ENCODE measurements at places on chromosomes 1 and 21.

DNA sequence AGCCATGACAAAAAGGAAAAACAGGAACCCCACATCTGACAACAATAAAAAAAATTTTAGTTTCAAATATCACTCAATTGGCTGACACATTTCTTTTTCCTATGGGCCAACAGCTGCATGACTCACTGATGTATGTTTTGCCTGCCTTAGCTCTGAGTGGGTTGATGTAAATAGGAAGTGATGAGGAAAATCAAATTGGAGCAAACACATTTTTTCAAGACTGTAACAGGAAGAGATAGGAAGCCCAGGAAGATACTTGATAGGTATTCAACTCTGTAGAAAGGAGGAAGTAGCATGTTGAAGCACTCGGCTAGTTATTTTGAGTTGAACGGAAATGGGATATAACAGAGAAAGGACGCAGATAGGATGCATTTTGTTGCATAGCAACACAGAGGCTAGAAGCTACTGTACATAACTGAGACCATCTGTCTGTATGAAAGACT lies 168.0 kb upstream of the NR5A2 start:
- H3K27me3 ChIP-seq: no peaks in the 10 kb centered on the region
- H3K36me3 ChIP-seq: no peaks in the 10 kb centered on the region
- no peak for DNase-seq
- H3K4me1 ChIP-seq: no peaks in the 10 kb centered on the region
- no peak overlapping the region for H3K4me3 ChIP-seq
- no peak overlapping the region for H3K27ac ChIP-seq

DNA sequence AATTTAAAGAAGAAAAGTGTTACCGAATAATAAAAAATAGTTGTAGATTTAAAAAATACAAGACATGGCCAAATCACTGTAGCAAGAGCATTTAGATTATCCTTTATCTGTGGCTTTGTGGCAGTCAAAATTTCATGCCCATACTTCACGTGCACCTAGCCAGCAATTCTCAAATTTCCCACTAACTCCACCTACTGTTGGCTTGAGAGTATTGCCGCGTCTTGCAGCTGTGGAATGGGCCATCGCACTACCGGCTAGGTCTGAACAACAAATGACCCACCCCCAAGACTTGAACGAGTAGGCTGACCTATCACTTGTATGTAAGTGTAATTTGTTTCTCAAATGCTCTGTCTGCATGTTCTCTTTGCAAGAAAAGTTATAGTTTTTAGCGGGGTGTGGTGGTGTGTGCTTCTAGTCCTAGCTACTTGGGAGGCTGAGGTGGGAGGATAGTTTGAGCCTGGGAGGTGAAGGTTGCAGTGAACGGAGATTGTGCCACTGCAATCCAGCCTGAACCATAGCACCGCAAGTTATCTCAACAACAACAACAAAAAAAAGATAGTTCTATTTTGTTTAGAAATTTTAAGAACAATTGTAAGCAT lies 4.1 kb downstream of the KRTAP13-4 start:
- H3K4me1 ChIP-seq: no peaks in the 10 kb centered on the region
- H3K27me3 ChIP-seq: no peaks in the 10 kb centered on the region
- H3K36me3 ChIP-seq: no peaks in the 10 kb centered on the region
- DNase-seq: no peak
- H3K4me3 ChIP-seq: no peak overlapping the region

DNA sequence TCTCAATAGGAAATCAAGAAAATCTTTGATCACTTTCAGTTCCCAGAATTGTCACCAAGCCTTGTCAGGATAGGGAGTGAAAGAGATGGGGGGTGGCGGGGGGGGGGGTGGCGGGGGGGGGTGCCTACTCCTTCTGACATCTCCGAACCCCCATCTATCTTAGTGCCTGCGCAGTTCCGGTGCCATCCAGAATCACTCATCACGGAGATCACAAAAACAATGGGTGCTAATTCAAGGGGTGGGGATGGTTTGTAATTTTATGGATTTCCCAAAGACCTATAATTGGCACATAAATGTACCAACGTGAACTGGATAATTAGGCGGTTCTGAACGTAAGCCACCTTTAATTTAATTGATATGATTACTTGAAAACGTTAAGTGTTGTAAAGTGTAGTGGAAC lies 2.1 kb downstream of the DAB1 start:
- no peak overlapping the region for H3K4me3 ChIP-seq
- no peaks in the 10 kb centered on the region for H3K36me3 ChIP-seq
- H3K27me3 ChIP-seq: no peaks in the 10 kb centered on the region
- no peak overlapping the region for H3K27ac ChIP-seq
- no peak for DNase-seq

- H3K4me1 ChIP-seq: no peaks in the 10 kb centered on the region
- H3K27ac ChIP-seq: no peak overlapping the region
- no peaks in the 10 kb centered on the region for H3K36me3 ChIP-seq
Observed at GRCh38 chr21:31952828-31953227, 80.0 kb downstream of the HUNK start.
